ENCODE measurements at places on chromosomes 7 and 10.

GRCh38 chr10:129772468-129773358 lies 191.4 kb downstream of the EBF3 start:
- no peak for DNase-seq

- DNase-seq, result no peak
Observed at GRCh38 chr10:45581216-45581549, 91.4 kb downstream of the ZFAND4 start.

DNA sequence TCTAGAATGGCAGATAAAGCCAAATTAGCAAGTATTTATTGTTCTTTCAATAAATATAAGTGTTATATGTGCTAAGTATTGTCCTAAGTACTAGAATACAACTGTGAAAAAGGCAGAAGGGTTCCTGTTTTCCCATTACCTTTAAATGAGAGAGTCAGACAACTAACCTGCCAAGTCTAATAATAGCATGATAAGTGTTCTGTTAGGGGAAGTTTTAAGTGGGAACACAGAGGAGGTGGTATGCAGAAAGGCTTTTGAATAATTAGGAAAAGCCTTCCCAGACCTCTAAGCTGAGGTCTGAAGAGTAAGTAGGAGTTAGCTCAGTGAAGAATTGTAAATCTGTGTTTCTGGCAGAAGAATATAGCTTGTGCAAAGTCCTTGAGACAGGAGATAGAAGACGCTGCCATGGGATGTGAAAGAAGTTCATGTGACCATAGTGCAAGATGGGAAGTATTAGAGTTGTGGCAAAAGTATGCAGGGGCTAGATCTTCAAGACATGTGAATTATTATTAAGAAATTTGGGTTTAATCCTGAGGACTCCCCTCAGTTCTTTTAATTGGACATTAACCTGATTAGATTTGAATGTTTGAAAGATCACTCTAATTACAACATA lies 12.5 kb downstream of the SHOC2 start:
- no peak for DNase-seq

DNA sequence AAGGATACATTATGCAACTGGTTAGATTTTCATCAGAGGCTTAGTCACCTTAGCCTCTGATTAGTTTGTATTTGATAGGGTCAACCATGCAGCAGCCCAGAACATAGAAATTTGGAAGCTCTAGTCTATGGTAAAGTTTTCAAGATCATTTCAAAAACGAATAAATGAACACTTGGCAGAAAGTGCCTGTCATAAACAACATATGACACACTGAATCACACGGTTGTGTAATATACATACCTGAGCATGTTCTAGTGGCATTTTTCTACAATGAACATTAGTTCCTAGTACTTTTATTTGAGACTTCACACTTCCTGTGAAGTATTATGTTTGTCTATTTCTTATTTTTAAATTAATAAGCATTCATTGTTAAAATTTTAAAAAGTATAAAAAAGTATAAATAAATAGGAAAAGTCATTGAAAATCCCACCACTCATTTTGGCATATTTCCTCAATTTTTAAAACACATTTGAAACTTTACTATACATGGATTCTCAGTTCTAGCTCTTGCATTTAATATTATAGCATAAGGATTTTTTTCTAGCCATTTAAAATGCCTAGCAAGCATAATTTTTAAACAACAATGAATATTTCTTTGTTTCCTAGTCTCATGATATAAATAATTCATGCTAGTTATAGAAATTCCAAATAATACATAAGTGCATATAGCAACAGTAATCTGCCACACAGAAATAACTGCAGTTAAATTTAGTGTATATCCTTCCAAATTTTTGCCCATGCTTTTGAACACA lies 25.7 kb upstream of the PRPS1L1 start:
- DNase-seq, result no peak

- DNase-seq, result no peak
Observed at GRCh38 chr10:99656199-99657064, 2.9 kb upstream of the ENTPD7 start.

DNA sequence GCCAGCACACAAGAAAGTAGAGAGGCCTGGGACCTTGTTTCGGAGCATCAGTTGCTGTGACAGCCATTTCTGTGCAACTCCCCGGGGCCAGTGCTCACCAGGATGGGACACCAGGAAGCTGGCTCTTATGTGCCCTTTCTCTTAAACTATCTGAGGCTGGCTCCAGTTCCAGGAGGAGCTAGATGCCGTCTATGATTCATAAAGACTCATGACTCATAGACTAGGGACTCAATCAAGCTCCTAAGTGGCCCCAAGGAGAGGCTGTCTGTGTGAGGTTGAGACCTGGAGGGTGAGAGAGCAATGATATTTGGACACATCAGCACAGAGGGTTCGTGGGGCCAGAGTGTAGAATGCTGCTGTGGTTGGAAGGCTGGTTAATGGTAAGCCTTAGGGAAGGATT lies 580.1 kb downstream of the CCSER2 start:
- no peak for DNase-seq
